ENCODE measurements at places on chromosomes 7 and 10. TPM values are rescaled to one million over a fixed set of nuclear protein-coding genes. Genes with fewer than 3 reads are reported as not detected.
A peak's percentile ranks its signal among the peaks of the same experiment; 100 is the strongest.

The HGF gene
- 42.0 TPM for total RNA-seq

The YWHAG gene
- total RNA-seq = 116 TPM

The NRCAM gene
- 10.6 TPM for total RNA-seq

The FAM25C gene
- not detected for total RNA-seq

The LBX1 gene
- 0.18 TPM for total RNA-seq

The MRLN gene
- total RNA-seq = not detected

GRCh38 chr10:78853864-78854263 is 214.9 kb upstream of the ZMIZ1 start:
- H3K4me1 ChIP-seq = no peaks in the 10 kb centered on the region
- no peak overlapping the region for H3K4me3 ChIP-seq
- no peak overlapping the region for H3K27ac ChIP-seq
- no peaks in the 10 kb centered on the region for H3K27me3 ChIP-seq
- H3K36me3 ChIP-seq = no peaks in the 10 kb centered on the region
- no peak for DNase-seq

DNA sequence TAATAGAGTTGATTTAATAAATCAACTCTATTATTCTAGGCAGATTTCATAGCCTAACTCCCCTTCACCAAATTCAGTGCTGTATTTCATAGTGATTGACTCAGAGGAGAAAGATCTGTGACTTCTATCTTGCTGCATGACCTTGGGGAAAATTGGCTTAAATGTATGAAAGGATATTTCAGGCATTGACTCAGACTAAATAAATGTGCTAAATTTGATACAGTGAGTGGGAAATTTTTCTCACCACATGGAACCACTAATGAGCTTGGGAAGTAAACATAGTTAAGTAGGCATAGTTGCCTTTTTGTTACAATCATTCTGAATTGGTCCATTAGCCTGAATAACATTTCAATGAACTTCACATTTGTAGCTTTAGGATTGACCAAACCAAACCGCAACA is 89.0 kb upstream of the PRPS1L1 start:
- DNase-seq = no peak
- H3K27ac ChIP-seq = no peak overlapping the region
- no peaks in the 10 kb centered on the region for H3K27me3 ChIP-seq
- no peaks in the 10 kb centered on the region for H3K4me1 ChIP-seq

DNA sequence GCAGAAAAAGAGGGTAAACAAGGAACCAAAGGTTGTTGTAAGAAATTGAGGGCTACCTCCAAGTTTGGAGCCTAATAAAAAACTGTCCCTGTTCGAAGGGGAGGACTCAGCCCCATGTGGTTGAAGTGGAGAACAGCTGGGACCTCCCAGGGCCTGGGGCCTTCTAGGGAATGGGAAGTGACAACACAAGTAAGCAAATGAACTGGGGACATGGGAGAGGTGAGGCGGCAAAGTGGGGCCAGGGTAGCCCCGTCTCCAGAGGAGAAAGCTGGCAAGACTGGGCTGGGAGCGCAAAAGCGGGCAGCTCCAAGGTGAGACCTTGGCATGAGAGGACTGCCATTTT is 198.1 kb downstream of the ZNF438 start:
- H3K4me1 ChIP-seq = no peaks in the 10 kb centered on the region
- no peak for DNase-seq
- no peaks in the 10 kb centered on the region for H3K36me3 ChIP-seq
- H3K27me3 ChIP-seq = no peaks in the 10 kb centered on the region
- no peak overlapping the region for H3K27ac ChIP-seq

DNA sequence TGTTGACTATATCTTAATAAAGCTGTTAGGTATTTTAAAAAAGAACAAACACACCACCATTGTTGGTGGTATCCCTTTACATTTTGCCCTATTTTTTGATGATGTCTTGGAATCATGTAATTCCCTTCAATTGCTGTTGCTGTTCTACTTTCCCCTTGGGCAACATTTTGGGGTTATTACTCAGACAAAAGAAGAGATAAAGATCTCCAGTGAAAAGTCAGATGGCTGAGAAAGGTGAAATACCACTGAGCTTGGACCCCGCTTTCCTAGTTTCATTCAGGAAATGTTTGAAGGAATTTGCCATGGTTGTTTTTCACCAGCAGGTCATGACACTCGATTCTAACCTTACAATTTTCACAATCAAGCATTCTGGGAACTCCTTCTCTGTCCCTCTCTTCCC is 84.6 kb downstream of the MACC1 start:
- no peak overlapping the region for H3K4me3 ChIP-seq
- H3K36me3 ChIP-seq = no peaks in the 10 kb centered on the region
- no peak overlapping the region for H3K27ac ChIP-seq
- H3K27me3 ChIP-seq = no peaks in the 10 kb centered on the region

- no peaks in the 10 kb centered on the region for H3K36me3 ChIP-seq
- no peak for DNase-seq
- H3K27me3 ChIP-seq = no peaks in the 10 kb centered on the region
- no peak overlapping the region for H3K27ac ChIP-seq
- no peaks in the 10 kb centered on the region for H3K4me1 ChIP-seq
Measured at GRCh38 chr10:11045995-11046775, 28.5 kb downstream of the CELF2 start.

DNA sequence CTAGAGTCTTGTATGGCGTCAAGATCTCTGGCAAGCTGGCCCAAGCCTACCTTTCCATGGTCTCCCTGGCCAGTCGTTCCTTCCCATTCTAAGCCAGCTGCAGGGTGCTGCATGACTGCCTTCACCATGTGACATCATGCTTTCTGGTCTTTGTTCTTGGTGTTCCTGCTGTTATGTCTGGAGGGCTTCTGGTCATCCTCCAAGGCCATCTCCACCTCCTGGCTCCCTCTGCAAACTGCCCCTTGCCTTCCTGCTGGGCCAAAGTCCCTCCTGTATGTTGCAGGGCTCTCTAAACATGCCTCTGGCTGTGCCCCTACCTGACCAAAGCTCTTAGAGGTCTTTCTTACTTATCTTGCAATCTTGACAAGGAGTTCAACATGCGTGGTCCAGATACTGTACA is 44.4 kb upstream of the SHH start:
- no peak overlapping the region for H3K4me3 ChIP-seq
- H3K36me3 ChIP-seq = no peaks in the 10 kb centered on the region
- peaks cover 3% of the 10 kb centered on the region for H3K4me1 ChIP-seq
- DNase-seq = no peak
- H3K27ac ChIP-seq = no peak overlapping the region

- no peak overlapping the region for H3K27ac ChIP-seq
- H3K4me3 ChIP-seq = no peak overlapping the region
- H3K4me1 ChIP-seq = no peaks in the 10 kb centered on the region
- no peaks in the 10 kb centered on the region for H3K27me3 ChIP-seq
- H3K36me3 ChIP-seq = no peaks in the 10 kb centered on the region
Measured at GRCh38 chr7:18916826-18917225, 200.6 kb downstream of the TWIST1 start.

- no peak overlapping the region for H3K4me3 ChIP-seq
- peaks cover 82% of the 10 kb centered on the region for H3K4me1 ChIP-seq
- no peak for DNase-seq
- H3K36me3 ChIP-seq = no peaks in the 10 kb centered on the region
Measured at GRCh38 chr10:14562218-14563075, 212.2 kb downstream of the FAM107B start.

GRCh38 chr7:108200326-108200725 is 70.2 kb upstream of the LAMB4 start:
- no peaks in the 10 kb centered on the region for H3K27me3 ChIP-seq
- H3K27ac ChIP-seq = no peak overlapping the region
- H3K4me1 ChIP-seq = no peaks in the 10 kb centered on the region
- no peak overlapping the region for H3K4me3 ChIP-seq

DNA sequence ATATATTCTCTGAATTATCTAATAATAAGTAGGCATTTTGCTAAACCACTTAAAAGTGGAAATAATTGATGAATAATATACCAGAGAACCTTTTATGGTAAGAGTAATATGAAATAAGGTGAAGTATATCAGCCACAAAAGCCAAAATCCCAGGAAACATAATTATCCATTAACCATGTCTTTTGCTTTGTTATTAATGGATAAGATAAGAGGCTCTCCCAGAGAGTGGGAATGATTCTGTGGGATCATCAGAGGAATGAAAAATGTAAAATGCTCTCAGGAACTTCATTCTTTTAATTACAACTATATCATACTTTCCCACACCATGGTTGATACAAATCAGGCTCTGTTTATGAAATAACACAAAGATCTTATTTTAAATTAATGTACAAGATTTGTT is 391.7 kb upstream of the FZD8 start:
- H3K27ac ChIP-seq = no peak overlapping the region
- H3K36me3 ChIP-seq = no peaks in the 10 kb centered on the region
- no peak overlapping the region for H3K4me3 ChIP-seq
- no peak for DNase-seq
- H3K4me1 ChIP-seq = no peaks in the 10 kb centered on the region
- no peaks in the 10 kb centered on the region for H3K27me3 ChIP-seq

GRCh38 chr10:132601567-132601966 is 64.0 kb downstream of the INPP5A start:
- H3K36me3 ChIP-seq = no peaks in the 10 kb centered on the region
- no peak overlapping the region for H3K4me3 ChIP-seq
- no peak for DNase-seq
- no peak overlapping the region for H3K27ac ChIP-seq
- H3K27me3 ChIP-seq = no peaks in the 10 kb centered on the region

DNA sequence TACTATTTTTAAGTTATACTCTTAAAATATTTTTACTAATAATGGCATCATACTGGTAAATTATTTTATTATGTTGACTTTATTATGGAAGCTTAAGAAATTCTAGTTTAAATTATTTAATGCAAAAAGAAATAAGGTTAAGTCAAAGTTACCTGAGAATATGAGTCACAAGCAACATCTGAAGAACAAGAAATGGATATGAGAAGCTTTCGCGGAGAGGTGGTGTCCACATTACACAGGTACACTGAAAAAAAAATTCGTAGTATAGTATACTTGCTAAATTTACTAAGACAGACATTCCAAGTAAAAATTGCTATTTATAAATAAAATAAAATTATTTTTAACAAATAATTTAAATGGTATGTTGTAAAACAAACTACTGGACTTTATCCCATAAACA is 143.8 kb downstream of the AVL9 start:
- H3K4me1 ChIP-seq = no peaks in the 10 kb centered on the region
- no peak for DNase-seq
- H3K4me3 ChIP-seq = no peak overlapping the region
- peak overlapping the region; percentile 67 for H3K27ac ChIP-seq

GRCh38 chr7:74481458-74482196 is 27.9 kb downstream of the GTF2IRD1 start:
- H3K36me3 ChIP-seq = no peaks in the 10 kb centered on the region
- peak overlapping the region; percentile 87 for H3K27ac ChIP-seq
- peaks cover 47% of the 10 kb centered on the region for H3K4me1 ChIP-seq
- H3K27me3 ChIP-seq = peaks cover 34% of the 10 kb centered on the region

- peak overlapping the region; percentile 100 for H3K27ac ChIP-seq
- DNase-seq = peak; percentile 90
- H3K27me3 ChIP-seq = no peaks in the 10 kb centered on the region
- H3K36me3 ChIP-seq = peaks cover 10% of the 10 kb centered on the region
- H3K4me3 ChIP-seq = peak overlapping the region; percentile 66
- peaks cover 54% of the 10 kb centered on the region for H3K4me1 ChIP-seq
Measured at GRCh38 chr10:3781468-3782145, 3.4 kb downstream of the KLF6 start.

DNA sequence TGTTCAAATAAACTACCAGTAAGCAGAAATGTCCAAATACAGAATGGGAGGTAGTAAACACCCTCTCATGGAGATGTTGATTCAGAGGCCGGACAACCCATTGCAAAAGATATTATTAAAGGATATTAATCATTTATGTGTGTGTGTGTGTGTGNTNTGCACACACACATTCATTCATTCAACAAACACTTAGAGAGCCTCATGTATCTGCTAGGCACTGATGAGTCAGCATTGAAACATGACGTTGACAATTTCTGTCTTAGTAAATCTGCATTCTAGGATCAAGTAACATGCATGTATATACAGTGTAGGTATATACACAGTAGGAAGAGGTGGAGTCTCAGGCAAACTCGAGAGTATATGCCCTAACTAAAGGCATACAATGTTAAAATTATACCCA is 187.0 kb downstream of the ZNF365 start:
- DNase-seq = no peak
- H3K4me3 ChIP-seq = no peak overlapping the region
- H3K27me3 ChIP-seq = no peaks in the 10 kb centered on the region
- H3K27ac ChIP-seq = no peak overlapping the region
- no peaks in the 10 kb centered on the region for H3K4me1 ChIP-seq
- no peaks in the 10 kb centered on the region for H3K36me3 ChIP-seq

GRCh38 chr7:44225566-44226395 is 25.0 kb downstream of the YKT6 start:
- no peaks in the 10 kb centered on the region for H3K4me1 ChIP-seq
- H3K27ac ChIP-seq = no peak overlapping the region
- no peak overlapping the region for H3K4me3 ChIP-seq
- H3K36me3 ChIP-seq = no peaks in the 10 kb centered on the region
- peak; percentile 67 for DNase-seq
- peaks cover 33% of the 10 kb centered on the region for H3K27me3 ChIP-seq

DNA sequence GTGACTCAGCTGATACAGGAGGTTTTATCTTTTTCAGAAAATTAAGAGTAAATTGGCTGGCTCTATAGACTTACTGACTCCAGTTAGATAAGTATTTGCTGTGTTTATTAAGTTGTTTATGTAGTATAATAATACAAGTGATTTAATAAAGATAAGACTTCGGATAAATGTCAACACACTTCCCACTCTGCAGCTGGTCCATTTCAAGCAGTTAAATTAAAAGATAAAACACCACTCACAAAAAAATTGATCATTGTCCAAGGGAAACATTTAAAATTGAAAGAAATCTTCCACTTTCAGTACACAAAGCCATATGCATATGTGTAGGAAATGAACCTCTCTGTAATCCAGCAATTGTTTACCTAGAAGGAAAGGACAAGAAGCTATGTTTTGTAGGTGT is 106.1 kb upstream of the SP8 start:
- no peak overlapping the region for H3K27ac ChIP-seq
- no peaks in the 10 kb centered on the region for H3K36me3 ChIP-seq
- H3K4me1 ChIP-seq = no peaks in the 10 kb centered on the region
- H3K27me3 ChIP-seq = no peaks in the 10 kb centered on the region
- H3K4me3 ChIP-seq = no peak overlapping the region
- peak; percentile 26 for DNase-seq

GRCh38 chr7:127766831-127767459 is 115.0 kb downstream of the SND1 start:
- no peaks in the 10 kb centered on the region for H3K4me1 ChIP-seq
- no peak overlapping the region for H3K27ac ChIP-seq
- no peaks in the 10 kb centered on the region for H3K27me3 ChIP-seq
- H3K4me3 ChIP-seq = no peak overlapping the region

- no peak for DNase-seq
- H3K36me3 ChIP-seq = peaks cover 4% of the 10 kb centered on the region
- H3K27ac ChIP-seq = no peak overlapping the region
- H3K4me1 ChIP-seq = peaks cover 2% of the 10 kb centered on the region
- no peaks in the 10 kb centered on the region for H3K27me3 ChIP-seq
- no peak overlapping the region for H3K4me3 ChIP-seq
Measured at GRCh38 chr7:100022621-100023020, 7.2 kb downstream of the ZKSCAN1 start.

GRCh38 chr7:94300176-94300835 is 94.4 kb upstream of the COL1A2 start:
- no peak for DNase-seq
- no peaks in the 10 kb centered on the region for H3K36me3 ChIP-seq
- H3K4me3 ChIP-seq = no peak overlapping the region
